H9 (cell line): ENCODE measurements at places on chromosomes 5 and 9. TPM values are rescaled to one million over a fixed set of nuclear protein-coding genes. Genes with fewer than 3 reads are reported as not detected.

AGPAT2 gene
- total RNA-seq, result 28.3 and 29.7 TPM in 2 replicates

SCGB3A1 gene
- not detected in 2 replicates for total RNA-seq

IRX1 gene
- total RNA-seq, result 3.6 and 4.1 TPM in 2 replicates

PCDHB5 gene
- 2.8 and 2.9 TPM in 2 replicates for total RNA-seq

MYO10 gene
- total RNA-seq, result 125 and 127 TPM in 2 replicates

GRCh38 chr5:94244921-94245320, 373.5 kb downstream of the KIAA0825 start:
- no peak for DNase-seq

DNA sequence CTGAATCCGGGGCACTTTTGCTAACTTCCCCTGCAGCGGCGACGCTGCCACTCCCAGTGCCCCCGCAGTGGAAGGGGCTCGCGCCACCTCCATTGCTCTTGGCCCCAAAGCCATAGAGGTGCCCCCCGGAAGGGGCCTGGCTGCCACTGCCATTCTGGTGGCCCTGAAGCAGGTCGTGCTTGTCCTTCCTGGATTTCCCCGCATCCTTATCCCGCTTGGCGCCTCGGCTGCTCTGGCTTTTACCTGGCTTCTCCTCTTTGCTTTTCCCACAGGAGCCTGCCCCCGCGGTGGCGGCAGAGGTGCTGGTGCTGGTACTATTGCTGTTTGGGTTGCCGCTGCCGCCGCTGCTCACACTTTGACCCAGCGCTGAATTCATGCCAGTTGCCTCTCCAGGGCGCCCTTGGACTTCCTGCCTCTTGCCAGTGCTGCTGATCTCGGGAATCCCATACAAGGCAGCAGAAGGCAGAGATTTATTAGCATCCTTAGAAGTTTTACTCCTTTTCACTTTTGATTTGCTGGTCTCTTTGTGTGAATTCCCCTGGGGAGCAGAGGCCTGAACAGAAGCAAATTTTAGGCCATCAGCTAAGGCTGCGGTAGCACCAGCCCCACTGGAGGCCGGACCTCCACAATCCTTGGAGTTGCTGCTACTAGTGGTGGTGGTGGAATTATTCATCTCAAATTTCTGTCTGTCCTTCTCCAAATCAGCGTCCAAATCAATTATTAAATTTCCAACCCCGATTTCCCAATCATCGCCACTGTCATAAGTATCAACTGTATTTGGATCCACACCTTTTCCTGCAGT, 2.1 kb downstream of the ZNF608 start:
- no peak for DNase-seq

GRCh38 chr5:178357121-178357521, 124.5 kb upstream of the PHYKPL start:
- DNase-seq, result peak; percentile 84

- DNase-seq, result no peak
Observed at GRCh38 chr9:95100071-95100627, 217.4 kb downstream of the FANCC start.
